ENCODE measurements at places on chromosomes 6 and 20. TPM values are rescaled to one million over a fixed set of nuclear protein-coding genes. Genes with fewer than 3 reads are reported as not detected.

BPI gene
- total RNA-seq, result not detected

AVP gene
- not detected for total RNA-seq

SMAP1 gene
- total RNA-seq, result 14.8 TPM

SLPI gene
- total RNA-seq, result 11.8 TPM

RIN2 gene
- 23.4 TPM for total RNA-seq

SLC26A8 gene
- not detected for total RNA-seq

ACAT2 gene
- total RNA-seq, result 21.5 TPM

STMND1 gene
- total RNA-seq, result not detected

SALL4 gene
- total RNA-seq, result 1.4 TPM

ZC2HC1B gene
- not detected for total RNA-seq

CDH26 gene
- total RNA-seq, result not detected

DDX43 gene
- total RNA-seq, result not detected

LY6G5C gene
- total RNA-seq, result 2.1 TPM

BTN1A1 gene
- total RNA-seq, result not detected

RIPPLY2 gene
- total RNA-seq, result not detected

PTGIS gene
- 0.02 TPM for total RNA-seq

HTR1E gene
- not detected for total RNA-seq

FAM83D gene
- 80.7 TPM for total RNA-seq

CALHM4 gene
- total RNA-seq, result not detected

TMC2 gene
- not detected for total RNA-seq

PHF3 gene
- total RNA-seq, result 9.4 TPM

DEFB125 gene
- not detected for total RNA-seq

SLC22A23 gene
- total RNA-seq, result 10.7 TPM

BCKDHB gene
- total RNA-seq, result 5.1 TPM

ADGRF4 gene
- total RNA-seq, result 11.1 TPM

LIME1 gene
- total RNA-seq, result 8.9 TPM

DLL1 gene
- total RNA-seq, result 0.45 TPM

PPIL6 gene
- total RNA-seq, result 3.9 TPM

TNFRSF6B gene
- not detected for total RNA-seq

SDCBP2 gene
- 1.5 TPM for total RNA-seq

SIRPB2 gene
- total RNA-seq, result 0.09 TPM

TREML2 gene
- total RNA-seq, result not detected

Data from A549 treated with GW870086 at 1 μM for 4 hours (cell line).